CD4-positive, alpha-beta T cell treated with Interferon alpha-2 for 1 hour (primary cell): ENCODE measurements at places on chromosomes 6 and 20.

DNA sequence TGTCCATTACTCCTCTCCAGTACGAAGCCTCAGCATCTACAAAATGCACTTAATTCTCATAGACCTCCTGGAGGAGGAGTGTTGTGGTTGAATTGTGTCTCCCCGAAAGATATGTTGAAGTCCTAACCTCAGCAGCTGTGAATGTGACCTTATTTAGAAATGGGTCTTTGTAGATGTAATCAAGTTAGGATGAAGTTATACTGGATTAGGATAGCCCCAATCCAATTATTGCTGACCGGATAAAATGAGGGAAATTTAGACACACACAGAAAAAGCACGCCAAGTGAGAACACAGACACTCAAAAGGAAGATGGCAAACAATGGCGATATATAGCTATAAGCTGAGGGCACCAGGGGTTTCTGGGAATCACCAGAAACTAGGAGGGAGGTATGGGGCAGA is 64.2 kb upstream of the FAM184A start:
- no peak for DNase-seq

DNA sequence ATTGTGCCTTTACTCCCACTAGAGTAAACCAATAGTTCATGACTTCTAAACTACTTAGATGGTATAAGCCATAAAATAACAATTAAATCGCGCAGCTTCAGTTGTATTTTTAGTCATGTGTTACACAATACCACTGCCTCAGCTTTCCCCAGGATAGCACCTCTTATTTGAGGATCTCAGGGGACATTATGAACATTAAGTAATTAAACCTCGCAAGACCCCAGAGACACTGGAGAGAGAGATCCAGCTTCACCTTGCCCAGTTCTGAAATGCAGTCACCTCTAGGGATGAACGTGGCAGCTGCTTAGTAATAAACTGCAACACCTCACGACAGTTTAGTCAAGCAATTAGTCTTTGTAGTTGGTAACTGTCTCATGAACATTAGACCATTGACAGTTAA is 87.1 kb downstream of the CFAP61 start:
- no peak for DNase-seq

GRCh38 chr6:134173936-134174671 is 121.7 kb upstream of the SLC2A12 start:
- DNase-seq: peak; percentile 77

DNA sequence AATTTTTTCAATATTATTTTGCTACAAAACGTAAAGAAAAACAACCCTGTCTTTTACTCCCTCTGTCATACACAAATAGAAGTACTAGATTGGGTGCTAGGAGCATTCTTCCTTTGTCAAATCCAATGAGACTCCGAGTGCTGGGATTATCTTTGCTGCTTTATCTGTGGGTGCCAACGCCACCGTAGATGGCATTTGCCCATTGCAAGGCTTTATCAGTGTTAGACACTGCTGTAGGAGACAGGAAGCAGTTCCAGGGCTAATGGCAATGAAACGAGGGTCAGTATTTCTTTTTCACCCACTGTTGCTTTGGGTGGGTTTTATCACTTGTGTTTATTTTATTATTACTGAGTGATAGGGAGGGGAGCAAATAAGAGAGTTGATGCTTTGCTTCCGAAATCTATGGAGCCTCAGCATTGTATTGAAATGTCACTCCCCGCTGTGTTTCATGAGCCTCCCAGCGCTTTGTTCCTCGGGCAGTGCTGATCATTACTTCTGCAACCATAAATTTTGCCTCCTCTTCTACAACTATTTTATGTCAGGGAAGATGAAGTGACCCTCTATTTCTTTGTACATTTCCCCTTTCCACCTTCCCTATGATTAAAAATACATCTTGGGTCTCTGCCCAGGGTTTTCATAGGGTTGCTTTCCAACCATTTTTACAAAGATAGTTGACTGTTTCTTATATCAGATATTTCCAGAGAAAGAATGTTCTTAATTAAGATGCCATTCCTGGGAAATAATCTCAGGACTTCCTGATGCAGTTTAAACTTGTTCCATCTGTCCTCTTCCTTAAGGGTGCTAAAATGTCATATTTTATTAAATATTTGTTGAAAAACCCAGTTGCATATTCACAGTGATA is 86.7 kb upstream of the LAMP5 start:
- DNase-seq: no peak

- no peak for DNase-seq
Measured at GRCh38 chr6:150738092-150738629, 127.3 kb upstream of the MTHFD1L start.

DNA sequence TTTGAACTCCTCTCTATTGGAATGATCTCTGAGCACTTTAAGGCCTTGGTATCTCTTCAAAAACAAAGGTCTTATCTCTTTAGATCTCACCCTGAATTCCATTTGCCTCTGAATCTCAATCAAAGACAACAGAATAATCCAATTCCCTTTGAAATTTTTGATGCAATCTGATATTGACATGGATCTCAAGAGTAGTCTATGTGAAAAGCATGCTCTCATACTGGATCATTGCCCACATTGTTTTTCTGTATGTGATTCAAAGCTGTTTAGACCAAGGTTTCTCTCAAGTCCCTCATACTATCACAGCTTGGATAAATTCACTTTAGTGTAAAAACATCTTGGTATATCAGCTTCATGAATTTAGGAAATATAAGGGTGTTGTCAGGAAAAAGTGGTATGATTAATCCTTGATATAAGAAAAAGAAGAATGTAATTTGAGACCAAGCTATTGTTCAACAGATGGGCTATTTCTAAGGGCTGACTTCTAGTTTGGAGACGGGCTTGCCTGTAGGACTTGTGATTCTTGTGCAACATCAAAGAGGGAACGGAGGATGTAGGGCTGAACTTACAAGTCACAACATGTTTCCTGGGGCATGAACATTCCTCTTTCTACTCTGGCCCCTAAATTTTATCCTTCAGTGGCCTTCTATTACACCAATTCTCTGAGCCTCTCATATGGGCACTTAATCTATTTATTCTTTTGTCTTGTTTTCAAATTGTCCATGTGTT is 77.9 kb upstream of the CITED2 start:
- DNase-seq: no peak

DNA sequence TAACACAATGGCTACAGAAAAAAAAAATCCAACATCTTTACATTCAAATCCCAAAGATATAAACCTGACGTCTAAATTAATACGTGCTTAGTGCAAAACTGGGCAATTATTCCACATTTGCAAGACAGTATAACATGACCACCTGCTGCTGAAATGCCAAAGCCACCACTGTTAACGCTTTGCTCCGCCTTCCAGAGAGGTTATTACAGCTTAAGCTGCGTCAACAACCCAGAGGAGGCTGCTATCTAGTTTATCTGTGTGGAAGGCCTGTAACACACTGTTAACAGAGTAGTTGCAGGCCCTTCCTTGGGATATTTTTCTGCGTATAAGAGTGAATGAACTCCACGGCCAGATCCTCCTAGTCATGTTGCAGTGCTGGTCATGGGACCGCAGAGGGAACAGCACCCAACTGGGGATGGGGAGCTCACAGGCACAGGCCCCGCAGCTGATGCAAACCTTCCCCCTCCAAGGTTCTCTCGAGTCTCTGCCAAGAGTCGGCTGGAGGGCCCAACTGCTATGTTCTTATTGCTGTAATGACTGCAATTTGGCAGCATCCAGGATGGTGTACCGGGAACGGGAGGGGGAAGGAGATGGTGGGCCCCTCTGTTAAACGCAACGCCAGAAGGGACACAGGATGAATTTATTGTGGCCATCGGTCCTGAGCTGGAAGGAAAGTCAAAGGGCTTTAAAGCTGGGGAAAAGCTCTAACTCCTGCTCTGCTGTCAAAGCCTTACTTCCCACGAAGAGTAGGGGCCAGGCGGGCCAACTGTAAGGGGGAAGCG is 993 bp upstream of the NCOA7 start:
- peak; percentile 9 for DNase-seq

- DNase-seq: no peak
Measured at GRCh38 chr6:28659250-28659566, 133.5 kb downstream of the GPX5 start.
